ENCODE measurements at places on chromosomes 1 and 21. TPM values are rescaled to one million over a fixed set of nuclear protein-coding genes. Genes with fewer than 3 reads are reported as not detected.
A peak's percentile ranks its signal among the peaks of the same experiment; 100 is the strongest.

The NBPF6 gene
- polyA plus RNA-seq, result not detected

The CD1C gene
- polyA plus RNA-seq, result not detected

DNA sequence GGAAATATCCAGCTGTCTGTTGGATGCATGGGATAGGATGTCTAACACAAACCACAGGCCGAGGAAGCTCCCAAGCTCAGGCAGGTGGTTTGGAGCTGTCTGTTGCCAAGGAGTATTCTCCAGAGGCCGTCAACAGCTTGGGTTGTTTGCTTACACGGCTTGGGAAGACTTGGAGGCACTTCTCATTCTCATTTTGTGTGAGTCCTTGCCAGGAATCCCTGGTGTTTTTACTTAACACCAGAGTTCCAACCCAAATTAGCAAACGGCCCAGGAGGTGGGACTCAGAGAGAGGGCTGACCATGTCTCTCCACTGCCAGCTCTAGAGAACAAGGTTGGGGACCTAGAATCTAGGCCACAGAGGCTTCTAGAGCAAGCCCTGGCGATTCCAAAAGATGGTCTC lies 72.7 kb upstream of the FAM20B start:
- no peak for DNase-seq

DNA sequence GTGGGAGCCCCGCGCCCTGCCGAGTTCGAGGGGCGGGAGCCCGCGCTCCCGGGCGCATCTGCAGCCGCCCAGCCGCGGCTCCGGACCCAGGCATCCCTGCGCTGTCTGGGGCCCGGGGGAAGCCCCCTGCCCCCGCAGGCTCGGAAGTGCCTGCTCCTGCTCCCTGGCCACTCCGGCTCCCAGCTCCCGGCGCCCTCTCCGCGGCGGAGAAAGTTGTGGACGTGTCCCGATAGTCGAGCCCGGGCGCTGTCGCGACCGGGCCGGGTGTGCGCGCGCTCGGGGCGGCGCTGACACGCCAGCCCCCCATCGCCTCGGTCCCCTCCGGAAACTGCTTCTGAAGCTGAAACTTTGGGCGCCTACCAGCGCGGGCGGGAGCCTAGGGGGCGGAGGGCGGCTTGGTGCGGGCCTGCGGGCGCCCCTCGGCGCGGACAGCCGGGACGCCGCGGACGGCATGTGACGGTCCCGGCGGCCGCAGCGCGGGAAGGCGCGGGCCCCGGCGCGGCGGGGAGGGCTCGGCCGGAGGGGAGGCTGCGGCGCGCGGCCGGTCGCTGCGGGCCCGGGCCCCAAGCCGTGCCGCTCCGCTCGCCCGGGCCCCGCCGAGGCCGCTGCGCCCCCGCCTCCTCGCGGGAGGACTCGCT lies 515 bp downstream of the MAN1C1 start:
- DNase-seq, result peak; percentile 48

DNA sequence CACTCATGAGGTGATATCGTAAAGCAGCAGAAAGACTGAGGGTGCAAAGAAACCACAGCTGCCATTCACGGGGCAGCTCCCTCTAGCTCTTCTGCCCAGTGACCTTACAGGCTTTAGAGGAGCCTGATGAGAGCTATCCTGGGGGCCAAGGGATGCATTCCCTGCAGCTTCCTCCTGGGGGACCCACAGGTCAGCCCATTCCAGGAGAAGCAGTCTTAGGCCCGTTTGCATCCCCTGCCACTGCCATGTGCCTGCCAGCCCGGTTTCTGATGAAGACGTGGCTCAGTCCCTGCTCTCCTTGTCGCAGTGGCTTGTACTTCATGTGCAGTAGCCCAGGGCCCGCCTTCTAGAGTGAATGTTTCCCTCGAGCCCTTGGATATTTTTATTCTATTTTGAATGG lies 22.8 kb downstream of the ATP5PO start:
- DNase-seq, result peak; percentile 93

- no peak for DNase-seq
These were observed 9.3 kb downstream of the FTCD start for GRCh38 chr21:46145840-46146691.

DNA sequence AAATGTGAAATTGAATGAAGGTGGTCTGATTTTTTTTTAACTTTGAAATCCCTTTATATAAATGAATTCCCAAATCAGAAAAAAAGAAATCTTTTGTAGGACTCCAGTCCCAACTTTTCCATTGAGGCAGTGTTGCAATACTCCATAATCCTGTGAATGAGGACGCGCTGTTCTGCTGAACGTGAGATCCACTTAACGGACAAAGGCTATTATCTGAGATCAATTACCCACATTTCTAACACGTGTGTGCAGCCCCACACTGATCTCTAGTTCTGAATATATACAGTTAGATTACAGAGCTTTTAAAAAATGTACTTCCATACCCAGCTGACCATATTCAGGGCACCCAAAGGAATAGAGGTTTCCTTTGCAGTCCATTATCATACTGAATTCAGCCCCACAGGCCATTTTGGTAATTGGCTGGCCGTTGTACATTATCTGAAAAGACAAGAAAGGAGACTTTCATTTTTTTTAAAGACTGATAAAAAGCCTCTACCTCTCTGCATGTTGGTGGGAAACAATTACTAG lies 19.0 kb downstream of the RCC2 start:
- DNase-seq, result no peak

The LAMC2 gene
- 4.3 TPM for polyA plus RNA-seq

DNA sequence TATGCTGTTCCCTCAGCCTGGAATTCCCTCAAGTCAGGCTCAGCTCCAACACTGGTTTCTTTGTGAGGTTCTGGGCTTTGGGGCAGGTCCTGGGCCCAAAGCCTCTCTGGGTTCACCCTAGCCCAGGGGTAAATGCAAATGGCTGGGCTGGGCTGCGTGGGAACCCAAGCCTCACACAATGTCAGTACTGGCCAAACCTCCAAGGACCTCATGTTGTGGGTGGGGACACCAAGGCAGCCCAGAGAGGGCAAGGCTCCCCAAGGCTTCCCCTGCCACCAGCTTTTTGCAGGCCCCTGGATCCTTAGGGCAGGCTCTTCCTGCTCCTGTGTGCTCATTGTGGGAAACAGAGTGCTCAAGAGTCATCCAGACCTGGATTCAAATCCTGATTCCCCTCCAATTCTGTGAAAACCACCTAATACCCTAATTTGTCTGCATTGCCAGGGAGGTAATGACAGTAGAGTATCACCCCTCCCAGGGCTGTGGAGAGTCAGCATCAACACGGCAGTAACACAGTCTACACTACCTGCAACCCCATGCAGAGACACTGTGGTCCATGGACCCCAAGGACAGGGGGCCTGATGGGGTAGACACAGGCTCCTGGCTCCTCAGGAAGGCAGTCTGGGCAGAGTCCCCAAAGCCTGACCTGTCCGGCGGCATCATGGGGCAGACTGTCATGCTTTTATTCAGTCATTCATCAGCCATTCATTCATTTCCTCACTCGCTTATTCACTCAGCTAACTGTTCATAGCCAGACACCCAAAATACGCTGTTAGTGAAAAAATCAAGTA lies 85.7 kb downstream of the DMRTB1 start:
- no peak for DNase-seq

- DNase-seq, result no peak
These were observed 987 bp downstream of the DYNLT4 start for GRCh38 chr1:44806025-44806703.

DNA sequence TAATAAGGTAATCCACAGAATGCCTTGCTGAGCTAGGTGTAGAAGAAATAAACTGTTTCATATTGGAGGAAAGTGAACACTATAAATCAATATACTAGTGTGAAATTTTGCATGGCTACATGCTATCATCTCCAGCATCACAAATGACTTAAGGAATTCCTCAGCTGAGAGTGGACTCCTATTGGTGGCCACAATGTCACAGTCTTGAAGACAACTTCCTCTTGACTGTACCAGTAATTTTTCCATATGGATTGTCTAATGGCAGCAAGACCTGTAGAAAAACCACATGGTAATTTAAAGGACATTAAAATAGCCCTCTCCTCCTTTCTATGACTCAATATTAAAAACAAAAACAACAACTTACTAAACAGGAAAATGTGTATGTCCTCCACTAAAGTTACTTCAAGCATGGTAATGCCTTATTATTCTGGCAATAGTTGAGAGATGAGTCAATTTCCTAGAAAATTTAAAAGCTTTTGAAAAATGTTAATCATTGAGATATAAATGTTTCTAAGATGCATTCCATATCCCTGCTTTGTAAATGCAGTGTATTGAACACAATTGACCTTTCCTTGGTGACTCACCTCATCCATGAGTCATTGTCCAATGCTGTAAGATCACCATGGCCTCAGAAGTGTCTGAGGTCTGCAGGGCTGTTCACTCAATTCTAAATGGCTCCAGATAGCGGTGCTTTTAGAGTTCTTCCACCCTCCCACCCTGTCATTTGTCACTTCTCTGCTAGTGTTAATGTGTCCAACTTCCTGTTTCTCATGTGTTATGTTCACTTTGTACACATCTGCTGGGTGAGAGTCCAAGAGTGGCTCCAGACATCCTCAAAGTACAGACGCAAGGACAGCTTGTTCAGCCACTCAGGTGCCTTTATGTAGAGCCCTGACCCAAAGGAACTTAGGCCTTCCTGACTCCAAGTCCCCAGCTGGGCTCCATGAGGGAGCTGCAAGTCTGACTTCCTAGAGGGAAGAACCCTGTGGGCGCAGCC lies 32.8 kb upstream of the DNASE2B start:
- DNase-seq, result no peak

The ZNF648 gene
- 0.24 TPM for polyA plus RNA-seq

GRCh38 chr1:81672766-81673165 lies 128.0 kb upstream of the ADGRL2 start:
- DNase-seq, result no peak

The TEDDM1 gene
- not detected for polyA plus RNA-seq

- DNase-seq, result peak; percentile 86
These were observed 101.2 kb downstream of the AKT3 start for GRCh38 chr1:243748706-243749283.

GRCh38 chr1:156897078-156897825 lies 3.7 kb downstream of the PEAR1 start:
- DNase-seq, result no peak

GRCh38 chr1:235648954-235649367 lies 623 bp downstream of the GNG4 start:
- DNase-seq, result peak; percentile 92

The CACNA1S gene
- not detected for polyA plus RNA-seq

The TSSK3 gene
- polyA plus RNA-seq, result 0.54 TPM

GRCh38 chr21:35900539-35900938 lies 159.8 kb downstream of the SETD4 start:
- no peak for DNase-seq

DNA sequence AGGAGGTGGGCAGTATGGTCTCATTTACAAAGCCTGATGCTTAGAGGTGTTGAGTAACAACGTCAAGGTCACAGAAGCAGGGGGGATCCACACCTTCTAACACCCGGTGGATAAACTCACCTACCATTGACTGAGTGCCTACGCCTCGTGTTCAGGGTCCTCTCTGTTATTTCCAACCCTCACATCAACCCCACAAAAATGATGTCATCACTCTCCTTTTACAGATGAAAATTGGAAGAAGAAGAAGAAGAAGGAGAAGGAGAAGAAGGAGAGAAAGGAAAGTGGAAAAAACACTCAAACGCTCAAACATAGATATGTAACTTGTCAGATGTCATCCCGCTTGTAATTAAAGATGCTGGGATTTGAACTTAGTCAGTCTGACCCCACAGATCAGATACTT lies 653 bp upstream of the KCNN3 start:
- DNase-seq, result no peak

- no peak for DNase-seq
These were observed 25.8 kb downstream of the SDCCAG8 start for GRCh38 chr1:243281672-243282071.

DNA sequence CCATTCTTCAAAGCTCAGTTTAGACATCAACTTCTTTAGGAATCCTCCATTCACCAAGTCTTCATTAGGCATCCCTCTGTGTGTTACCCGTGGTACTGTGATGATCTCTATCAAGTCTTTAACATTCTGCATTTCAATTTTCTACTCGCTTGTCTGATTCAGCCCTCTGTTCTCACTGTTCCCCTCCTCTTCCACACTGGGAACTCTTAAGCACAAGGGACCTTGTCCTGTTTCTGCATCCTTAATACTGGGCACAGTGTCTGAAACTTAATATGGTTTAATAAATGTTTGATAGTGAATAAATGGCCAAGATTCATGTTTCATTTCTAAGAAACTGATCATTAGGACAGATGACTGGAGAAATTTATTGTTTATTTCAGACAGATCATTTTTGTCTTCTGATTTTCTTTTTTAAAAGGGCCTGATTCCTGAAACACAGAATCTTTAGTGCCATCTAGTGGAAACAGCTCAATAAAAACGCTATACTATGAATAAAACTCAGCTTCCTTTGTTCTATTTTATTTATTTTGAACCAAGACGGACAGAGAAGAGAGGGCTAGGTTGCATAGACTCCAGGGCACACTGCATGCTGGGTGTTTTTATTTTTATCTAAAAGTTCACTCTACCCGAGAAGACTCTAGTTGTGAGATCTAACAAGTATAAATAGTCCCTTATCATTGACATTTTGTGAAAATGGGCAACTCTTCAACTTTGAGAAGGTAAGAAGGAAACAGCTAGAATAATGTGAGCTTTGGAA lies 7.0 kb upstream of the TRIM45 start:
- DNase-seq, result peak; percentile 57

The RPS27 gene
- 3,355 TPM for polyA plus RNA-seq

- DNase-seq, result no peak
These were observed 160.5 kb downstream of the PDE4B start for GRCh38 chr1:65953170-65953569.

GRCh38 chr21:15446223-15446622 lies 283.6 kb upstream of the USP25 start:
- peak; percentile 23 for DNase-seq

The OR2T29 gene
- polyA plus RNA-seq, result not detected

GRCh38 chr1:20660363-20660762 lies 806 bp downstream of the DDOST start:
- no peak for DNase-seq

DNA sequence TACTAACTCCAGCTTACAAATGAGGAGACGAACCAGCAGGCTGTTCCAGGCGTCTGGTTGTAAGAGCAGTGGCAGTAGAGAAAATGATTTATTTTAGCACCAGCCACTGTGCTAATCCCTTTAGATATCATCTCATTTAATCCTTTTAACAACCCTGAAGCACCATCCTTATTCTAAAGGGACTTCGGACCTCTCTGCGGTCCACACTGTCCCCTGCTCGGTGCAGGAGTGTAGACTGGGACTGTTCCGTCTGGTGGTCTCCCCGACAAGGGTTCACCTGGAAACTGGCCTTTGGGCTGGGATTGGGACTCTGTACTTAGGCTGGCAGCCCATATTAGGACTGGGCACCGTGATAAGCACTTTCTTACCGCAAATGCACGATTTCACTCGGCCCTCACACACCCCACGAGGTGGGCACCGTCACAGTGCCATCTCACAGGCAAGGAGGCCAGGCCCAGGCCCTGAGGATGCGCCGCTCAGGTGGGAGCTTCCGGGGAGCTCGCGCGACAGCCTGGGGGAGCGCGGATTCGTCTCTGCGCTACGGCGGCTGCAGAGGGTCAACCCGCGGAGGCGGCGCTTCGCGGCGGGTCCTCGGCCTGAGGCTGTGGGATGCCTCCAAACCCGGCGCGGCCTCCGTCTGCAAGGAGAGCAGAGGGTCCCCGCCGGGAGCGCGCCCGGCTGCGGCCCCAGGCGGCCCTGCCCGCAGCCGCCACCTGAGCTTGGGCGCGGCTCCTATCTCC lies 45.2 kb downstream of the ATP1A1 start:
- peak; percentile 90 for DNase-seq

- no peak for DNase-seq
These were observed 29.9 kb downstream of the ACTN2 start for GRCh38 chr1:236716160-236716559.

- no peak for DNase-seq
These were observed 12.4 kb upstream of the PRPF38B start for GRCh38 chr1:108679586-108680213.

The OR2AK2 gene
- not detected for polyA plus RNA-seq

The RBP7 gene
- 16.7 TPM for polyA plus RNA-seq

The KRTAP10-3 gene
- not detected for polyA plus RNA-seq

The CRP gene
- polyA plus RNA-seq, result not detected

GRCh38 chr21:34688145-34688544 lies 19.4 kb downstream of the CLIC6 start:
- DNase-seq, result peak; percentile 84

All from GM23338 (cell line).